ENCODE measurements at places on chromosomes 6 and 20. TPM values are rescaled to one million over a fixed set of nuclear protein-coding genes. Genes with fewer than 3 reads are reported as not detected.

SLC35F1 gene
- not detected for polyA plus RNA-seq

DNA sequence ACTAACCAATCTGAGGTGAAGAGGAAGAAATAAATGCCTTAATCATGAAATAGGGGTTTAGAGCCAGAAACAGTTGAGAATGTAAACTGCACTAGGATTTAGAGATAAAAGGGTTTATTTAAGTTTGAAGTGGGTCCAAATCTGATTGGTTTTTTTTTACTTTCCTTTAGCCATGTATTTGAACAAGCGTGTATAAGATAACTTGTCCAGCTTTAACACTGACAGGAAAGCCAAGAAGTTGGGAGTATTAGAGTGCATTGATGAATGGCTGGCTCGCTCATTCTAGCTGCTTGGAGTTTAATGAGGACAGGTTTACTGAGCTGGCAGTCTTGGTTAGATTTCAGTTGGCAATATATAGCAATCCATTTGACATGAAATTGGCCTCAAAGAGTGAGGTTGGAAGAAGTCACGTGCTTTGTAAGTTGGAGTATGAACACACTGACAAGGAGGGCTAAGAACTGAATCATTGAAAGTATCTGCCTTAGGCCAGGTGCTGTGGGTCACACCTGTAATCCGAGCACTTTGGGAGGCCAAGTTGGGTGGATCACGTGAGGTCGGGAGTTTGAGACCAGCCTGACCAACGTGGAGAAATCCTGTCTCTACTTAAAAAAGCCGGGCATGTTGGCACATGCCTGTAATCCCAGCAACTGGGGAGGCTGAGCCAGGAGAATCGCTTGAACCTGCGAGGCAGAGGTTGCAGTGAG, 13.7 kb downstream of the SRSF3 start:
- H3K27ac ChIP-seq, result peak overlapping the region; percentile 23
- H3K27me3 ChIP-seq, result peaks cover 12% of the 10 kb centered on the region
- peaks cover 63% of the 10 kb centered on the region for H3K4me1 ChIP-seq
- H3K4me3 ChIP-seq, result no peak overlapping the region
- DNase-seq, result no peak
- H3K36me3 ChIP-seq, result peaks cover 34% of the 10 kb centered on the region

GGTLC1 gene
- polyA plus RNA-seq, result not detected

- DNase-seq, result no peak
- peaks cover 8% of the 10 kb centered on the region for H3K36me3 ChIP-seq
- H3K27ac ChIP-seq, result no peak overlapping the region
These were observed 238.2 kb downstream of the GMDS start for GRCh38 chr6:2007165-2007564.

GRCh38 chr6:170031684-170032121, 259.2 kb downstream of the DLL1 start:
- peaks cover 9% of the 10 kb centered on the region for H3K4me1 ChIP-seq
- H3K27ac ChIP-seq, result no peak overlapping the region
- H3K27me3 ChIP-seq, result peaks cover 6% of the 10 kb centered on the region
- H3K4me3 ChIP-seq, result no peak overlapping the region
- no peak for DNase-seq

DNA sequence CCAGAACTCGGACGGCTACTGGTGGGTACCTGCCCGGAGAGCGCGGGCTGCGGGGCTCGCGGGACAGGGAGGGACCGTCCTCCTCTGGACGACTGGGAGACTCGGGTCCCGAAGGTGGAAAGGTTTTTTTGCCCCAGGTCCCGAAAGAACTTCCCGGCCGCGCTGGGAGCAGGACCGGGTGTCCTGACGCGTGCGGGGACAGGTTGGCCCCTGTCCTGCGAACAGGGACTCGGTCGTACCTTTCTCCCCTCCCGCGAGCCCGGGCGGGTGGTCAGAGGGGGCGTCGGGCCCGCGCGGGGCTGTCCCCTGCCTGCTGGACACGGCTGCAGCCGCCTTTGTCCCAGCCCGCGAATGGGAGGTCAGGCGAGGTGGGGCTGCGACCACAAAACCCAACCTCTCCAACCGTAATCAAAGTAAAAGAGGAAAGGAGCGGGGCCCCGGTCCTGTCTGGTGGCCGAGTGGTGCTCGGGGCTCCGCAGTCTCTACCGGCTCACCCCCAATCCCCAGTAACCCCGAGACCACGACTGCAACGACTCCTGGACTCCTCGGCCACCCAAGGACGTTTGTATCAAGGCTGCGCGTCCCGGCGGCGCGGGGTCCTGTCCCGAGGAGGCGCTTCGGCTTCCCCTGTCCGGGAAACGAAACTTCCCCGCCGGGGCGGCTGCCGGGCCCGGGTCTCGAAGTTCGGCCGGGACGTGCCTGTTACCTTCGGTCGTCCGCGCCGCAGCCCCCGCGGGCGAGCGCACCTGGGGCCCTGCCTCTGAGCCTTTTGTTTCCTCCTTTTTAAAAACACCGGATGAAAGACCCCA, 798 bp downstream of the DSP start:
- H3K4me1 ChIP-seq, result peaks cover 10% of the 10 kb centered on the region
- peaks cover 13% of the 10 kb centered on the region for H3K27me3 ChIP-seq
- H3K36me3 ChIP-seq, result no peaks in the 10 kb centered on the region
- H3K27ac ChIP-seq, result no peak overlapping the region

- peaks cover 24% of the 10 kb centered on the region for H3K36me3 ChIP-seq
- DNase-seq, result no peak
- H3K27me3 ChIP-seq, result peaks cover 11% of the 10 kb centered on the region
- H3K4me3 ChIP-seq, result no peak overlapping the region
These were observed 1.9 kb downstream of the MCCD1 start for GRCh38 chr6:31530659-31531058.

- DNase-seq, result no peak
- no peaks in the 10 kb centered on the region for H3K36me3 ChIP-seq
- peaks cover 8% of the 10 kb centered on the region for H3K4me1 ChIP-seq
- H3K27me3 ChIP-seq, result no peaks in the 10 kb centered on the region
These were observed 4.8 kb upstream of the BCAS4 start for GRCh38 chr20:50789968-50790650.

DNA sequence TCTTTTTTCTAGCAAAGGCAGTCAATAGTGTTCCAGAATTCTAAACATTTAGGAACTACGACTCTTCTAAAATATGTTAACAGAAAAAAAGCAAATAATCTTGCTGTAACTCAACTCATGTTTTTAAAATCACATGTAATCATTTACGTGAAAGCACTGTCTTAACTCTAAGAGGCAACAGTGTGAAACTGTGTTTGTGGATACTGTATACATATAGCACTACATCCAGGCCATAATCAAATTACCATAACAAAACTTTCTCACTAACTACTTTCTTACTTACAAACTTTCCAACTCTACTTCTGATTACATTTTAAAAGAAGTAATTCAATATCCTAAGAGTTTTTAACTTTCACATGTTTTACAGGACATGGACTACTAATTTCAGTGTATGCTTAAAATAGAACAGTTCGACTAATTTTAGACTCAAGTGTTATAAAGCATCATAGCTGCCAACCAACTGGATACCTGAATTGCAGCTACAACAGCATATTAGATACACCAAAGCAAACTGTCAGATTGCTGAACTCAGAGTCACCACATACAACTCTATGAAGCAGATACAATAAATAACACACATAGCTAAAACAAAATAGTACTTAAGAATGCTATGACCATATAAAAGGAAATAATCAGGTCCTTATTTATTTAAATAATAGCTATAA, 121.6 kb upstream of the BEND6 start:
- no peak overlapping the region for H3K4me3 ChIP-seq
- H3K36me3 ChIP-seq, result no peaks in the 10 kb centered on the region
- H3K4me1 ChIP-seq, result no peaks in the 10 kb centered on the region
- DNase-seq, result no peak
- H3K27ac ChIP-seq, result no peak overlapping the region
- H3K27me3 ChIP-seq, result peaks cover 2% of the 10 kb centered on the region

DNA sequence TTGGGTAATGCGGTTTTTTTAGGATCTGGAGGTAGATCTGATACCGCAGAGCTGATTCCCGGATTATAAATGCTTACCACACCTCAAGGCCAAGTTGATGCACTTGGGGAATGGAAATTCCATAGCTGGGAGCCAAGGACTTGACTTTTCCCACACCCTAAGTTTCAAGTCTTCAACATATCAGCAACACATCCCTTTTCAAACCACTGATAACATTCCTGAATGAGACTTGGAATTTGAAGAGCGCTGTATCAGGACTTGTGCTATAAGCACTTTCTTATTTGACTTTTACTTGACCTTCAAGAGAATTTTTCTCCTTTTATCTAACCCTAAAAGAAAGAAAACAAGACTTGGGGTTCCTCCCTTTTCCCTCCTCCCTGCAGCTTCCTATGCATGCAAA, 90.6 kb upstream of the NAA20 start:
- no peaks in the 10 kb centered on the region for H3K36me3 ChIP-seq
- no peak overlapping the region for H3K4me3 ChIP-seq
- peaks cover 2% of the 10 kb centered on the region for H3K27me3 ChIP-seq
- no peak overlapping the region for H3K27ac ChIP-seq
- no peak for DNase-seq

MTCH1 gene
- 116 TPM for polyA plus RNA-seq

GRCh38 chr6:162907876-162908481, 180.2 kb downstream of the PACRG start:
- H3K27me3 ChIP-seq, result peaks cover 2% of the 10 kb centered on the region
- DNase-seq, result no peak
- H3K4me1 ChIP-seq, result no peaks in the 10 kb centered on the region
- H3K4me3 ChIP-seq, result no peak overlapping the region

WFDC2 gene
- not detected for polyA plus RNA-seq

Measured in immature natural killer cell (primary cell).